Stimulated activated CD8-positive, alpha-beta memory T cell treated with anti-CD3 and anti-CD28 coated beads, Interleukin-4, amount 100 ng/mL, for 1 hour (primary cell): ENCODE measurements at places on chromosomes 6 and 20.

- DNase-seq, result no peak
Observed at GRCh38 chr6:110946498-110946897, 12.0 kb upstream of the GTF3C6 start.

- no peak for DNase-seq
Observed at GRCh38 chr6:43771210-43771857, 1.3 kb downstream of the VEGFA start.

DNA sequence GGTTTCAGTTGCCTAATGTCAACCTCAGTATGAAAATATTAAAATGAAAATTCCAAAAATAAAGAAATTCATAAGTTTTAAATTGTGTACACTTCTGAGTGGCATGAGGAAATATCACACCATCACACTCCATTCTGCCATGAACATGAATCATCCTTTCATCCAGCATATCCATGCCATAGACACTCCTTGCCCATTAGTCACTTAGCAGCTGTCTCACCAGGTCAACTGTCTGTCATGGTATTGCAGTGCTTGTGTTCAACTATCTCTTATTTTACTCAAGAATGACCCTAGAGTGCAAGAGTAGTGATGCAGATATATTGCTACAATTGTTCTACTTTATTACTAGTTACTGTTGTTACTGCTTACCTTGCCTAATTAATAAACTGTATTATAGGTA lies 712.4 kb downstream of the EPHA7 start:
- no peak for DNase-seq

- DNase-seq, result no peak
Observed at GRCh38 chr20:31719644-31720485, 2.8 kb downstream of the BCL2L1 start.

DNA sequence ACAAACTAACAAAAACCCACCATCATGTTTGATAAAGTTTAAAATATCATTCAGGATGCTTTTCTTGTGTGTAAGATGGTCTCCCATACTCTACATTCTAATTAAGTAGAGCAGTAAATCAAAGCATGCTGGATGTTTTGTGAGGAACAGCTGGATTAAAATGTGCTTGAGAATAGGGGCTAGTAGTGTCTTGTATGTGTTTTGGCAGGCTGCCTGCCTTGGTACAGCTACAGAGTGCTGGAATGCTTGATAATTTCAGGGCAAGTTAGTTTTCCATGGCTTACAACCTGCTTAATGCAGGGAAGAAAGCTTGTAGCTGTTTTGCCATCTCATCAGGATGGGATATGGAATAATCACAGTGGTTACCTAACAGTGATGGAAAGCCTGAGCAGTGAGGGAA lies 636.6 kb upstream of the MMS22L start:
- DNase-seq, result no peak

- DNase-seq, result no peak
Observed at GRCh38 chr6:40922281-40922680, 116.7 kb downstream of the UNC5CL start.

DNA sequence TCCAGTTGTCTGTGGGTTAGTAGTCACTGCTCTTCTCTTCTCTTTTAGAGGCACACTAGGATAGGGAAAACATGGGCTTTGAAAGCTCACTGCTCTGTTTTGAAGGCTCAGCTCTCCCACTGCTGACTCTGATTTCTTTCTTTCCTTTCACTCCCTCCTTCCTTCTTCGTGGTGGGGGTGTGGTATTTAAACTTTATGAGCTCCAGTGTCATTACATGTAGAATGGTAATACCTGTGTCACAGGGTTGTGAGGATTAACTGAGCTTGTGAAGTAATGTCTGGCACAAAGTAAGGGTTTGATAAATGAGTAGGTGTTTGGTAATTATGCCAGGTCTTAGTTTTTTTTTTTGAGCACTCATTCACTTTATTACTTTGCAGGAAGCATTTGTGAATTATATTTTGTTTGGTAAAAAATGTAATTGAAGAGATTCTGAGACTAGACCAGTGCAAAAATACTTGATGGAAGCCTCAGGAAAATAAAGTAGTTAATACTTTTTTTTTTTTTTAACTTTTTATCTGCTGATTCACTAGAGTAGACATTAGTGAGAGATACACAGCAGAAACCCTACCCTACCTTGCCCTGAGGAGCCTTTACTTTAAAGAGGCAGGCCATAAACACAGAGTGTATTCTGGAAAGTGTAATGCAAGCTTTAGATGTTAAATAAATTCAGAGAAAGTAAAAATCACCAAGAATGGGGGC lies 17.3 kb downstream of the SMAP1 start:
- no peak for DNase-seq

DNA sequence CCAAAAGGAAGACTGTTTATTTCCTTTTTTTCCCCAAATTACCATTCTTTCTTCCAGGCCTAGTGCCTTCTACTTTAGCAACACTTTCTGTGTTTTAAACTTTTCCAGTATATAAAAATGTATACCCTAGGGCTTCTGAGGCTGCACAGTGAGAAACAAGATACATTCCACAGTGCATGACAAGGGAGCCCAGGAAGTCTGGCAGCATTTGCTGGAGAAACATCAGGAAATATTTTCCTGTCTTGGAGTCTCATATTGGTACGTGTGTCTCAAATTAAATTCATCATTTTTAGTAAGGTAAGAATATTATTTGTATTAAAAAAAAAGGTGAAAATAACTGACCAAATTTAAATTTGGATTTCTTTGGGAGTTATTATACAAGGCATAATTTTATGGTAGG lies 662.6 kb downstream of the RFPL4B start:
- DNase-seq, result no peak

DNA sequence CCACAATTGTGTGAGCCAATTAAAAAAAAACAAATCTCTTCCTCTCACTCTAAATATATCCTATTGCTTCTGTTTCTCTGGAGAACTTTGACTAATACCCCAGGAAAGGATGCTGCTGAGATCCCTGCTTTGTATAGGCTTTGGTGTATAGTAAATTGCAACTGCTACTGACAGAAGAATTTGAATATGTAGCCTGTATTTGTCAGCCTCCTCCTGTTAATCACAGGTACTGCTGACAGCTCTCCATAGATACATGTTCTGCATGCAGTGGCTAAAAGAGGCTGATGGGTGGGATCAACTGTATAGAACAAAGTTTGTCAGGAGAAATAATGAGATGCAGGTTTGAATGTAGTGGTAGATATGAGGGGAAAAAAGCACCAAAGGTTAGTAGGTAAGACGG lies 95.0 kb downstream of the ARHGAP18 start:
- no peak for DNase-seq

DNA sequence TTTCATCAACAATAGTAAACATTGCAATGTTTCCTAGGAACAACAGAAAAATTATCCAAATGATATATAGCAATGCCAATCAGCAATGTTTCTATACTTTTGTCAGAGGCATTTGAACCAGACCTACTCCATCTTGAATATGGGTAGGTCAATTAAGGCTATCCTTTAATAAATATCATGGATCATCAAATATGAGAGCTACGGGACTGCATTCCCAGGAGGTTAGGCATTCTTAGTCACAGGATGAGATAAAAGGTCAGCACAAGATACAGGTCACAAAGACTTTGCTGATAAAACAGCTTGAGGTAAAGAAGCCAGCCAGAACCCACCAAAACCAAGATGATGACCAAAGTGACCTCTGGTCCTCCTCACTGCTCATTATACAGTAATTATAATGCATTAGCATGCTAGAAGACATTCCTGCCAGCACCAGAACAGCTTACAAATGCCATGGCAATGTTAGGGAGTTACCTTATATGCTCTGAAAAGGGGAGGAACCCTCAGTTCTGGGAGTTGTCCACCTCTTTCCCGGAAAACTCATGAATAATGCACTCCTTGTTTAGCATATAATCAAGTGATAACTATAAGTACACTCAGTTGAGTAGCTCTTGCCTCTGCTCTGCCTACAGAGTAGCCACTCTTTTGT lies 8.6 kb upstream of the SERPINB6 start:
- no peak for DNase-seq

- no peak for DNase-seq
Observed at GRCh38 chr6:136169394-136170148, 80.5 kb downstream of the MTFR2 start.

DNA sequence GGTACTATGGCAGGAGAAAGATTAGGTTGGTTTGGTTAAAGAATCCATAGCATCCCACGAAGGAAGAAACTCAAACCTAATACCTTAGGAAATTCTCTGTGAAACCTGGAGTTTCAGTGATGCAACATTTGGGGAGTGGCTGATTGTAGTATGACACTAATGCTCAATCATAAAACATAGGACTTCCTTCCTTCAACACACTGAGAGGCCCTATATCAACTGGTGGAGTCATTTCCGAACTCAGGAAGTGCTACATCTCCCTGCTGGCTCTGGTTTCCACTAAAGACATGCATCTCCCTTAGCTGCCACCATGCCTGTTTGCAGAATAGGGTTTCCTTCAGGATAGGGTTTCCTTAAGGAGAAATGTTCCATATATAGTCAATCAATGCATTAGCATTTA lies 5.2 kb upstream of the MANEA start:
- no peak for DNase-seq

DNA sequence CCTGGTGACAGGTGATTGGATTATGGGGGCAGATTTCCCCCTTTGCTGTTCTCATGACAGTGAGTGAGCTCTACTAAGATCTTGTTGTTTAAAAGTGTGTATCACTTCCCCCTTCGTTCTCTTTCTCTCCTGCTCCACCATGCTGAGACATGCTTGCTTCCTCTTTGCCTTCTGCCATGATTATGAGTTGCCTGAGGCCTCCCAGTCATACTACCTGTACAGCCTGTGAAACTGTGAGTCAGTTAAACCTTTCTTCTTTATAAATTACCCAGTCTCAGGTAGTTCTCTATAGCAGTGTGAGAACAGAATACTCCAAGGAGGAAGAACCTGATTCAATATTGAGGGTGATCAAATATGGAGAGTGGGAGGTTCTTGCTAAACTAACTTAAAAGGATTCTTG lies 724.9 kb downstream of the DOK5 start:
- no peak for DNase-seq

DNA sequence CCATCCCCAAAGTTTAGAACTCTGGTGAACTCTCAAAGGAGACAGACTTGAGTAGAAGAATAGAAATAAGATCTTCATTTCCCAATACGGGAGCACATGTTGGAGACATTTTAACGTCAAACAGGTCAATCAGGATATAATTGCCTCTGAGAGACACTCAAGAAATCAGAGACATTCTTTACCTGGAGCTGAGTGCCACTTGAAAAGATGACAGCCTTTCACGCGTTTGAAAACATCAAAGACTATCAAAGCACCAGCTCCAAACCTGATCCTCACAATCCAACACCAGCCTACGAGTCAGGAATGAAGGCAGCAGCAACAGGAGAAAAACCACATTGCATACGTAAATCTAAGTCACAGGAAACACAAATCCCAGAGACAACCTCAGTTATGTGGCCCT lies 571.5 kb upstream of the CDH4 start:
- DNase-seq, result no peak

- no peak for DNase-seq
Observed at GRCh38 chr20:57097245-57097915, 169.1 kb downstream of the BMP7 start.
